ENCODE measurements at places on chromosomes 5 and 9.

DNA sequence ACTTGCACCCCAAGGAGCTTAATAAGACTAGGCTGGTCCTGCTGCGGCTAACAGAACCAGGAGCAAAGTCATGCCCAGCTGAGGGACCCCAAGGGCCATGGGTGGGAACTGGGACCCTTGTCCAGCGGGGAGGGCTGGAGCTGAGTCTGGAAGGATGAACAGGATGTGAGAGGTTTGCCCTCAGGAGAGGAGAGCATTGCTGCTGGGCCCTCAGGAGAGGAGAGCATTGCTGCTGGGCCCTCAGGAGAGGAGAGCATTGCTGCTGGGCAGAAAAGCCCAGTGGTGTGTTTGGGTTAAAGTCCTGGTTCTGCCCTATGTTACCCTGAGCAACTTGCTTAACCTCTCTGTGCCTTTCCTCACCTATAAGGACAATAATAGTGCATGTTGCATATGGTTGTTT is 125.8 kb downstream of the MACROH2A1 start:
- no peak for DNase-seq

DNA sequence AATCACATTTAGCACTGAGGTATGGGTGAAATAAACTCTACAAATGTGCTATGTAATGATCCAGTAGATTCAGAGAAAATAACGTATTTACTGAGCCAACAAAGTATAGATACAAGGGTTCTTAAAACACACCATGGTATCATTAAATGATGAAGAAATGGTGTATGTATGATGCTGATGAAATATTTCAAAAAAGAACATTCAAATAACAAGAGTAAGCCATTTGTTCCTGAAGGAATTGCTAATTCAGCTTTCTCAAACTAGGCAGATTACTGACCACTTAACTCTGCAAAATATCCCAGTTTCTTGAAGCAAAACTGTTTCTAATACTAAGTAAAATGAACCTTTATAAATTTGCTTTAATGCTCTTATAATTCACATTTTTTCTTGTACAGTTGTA is 97.6 kb upstream of the IFNE start:
- DNase-seq, result no peak

DNA sequence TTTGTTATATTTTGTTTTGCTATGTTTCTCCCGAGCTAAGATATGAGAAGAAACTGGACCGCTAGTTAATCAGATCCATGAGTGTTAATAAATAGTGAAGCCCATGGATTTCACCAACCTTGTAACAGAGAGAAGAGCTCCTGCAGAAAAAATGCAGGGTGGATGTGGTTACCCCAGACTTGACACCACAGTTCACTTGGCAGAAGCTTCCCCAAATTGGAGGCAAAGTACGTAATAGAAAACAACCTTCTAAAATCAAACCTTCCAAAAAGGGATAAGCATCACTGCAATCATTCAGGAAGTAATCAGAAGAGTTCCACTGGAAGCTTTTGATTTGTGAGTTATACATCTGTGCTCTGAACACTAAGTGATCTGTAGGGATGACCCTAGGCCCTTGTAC is 267.5 kb downstream of the ACTL7B start:
- DNase-seq, result no peak

GRCh38 chr5:137901011-137901817 is 12.0 kb downstream of the PKD2L2 start:
- no peak for DNase-seq

- DNase-seq, result no peak
These were observed 30.8 kb downstream of the RASGRF2 start for GRCh38 chr5:80990971-80991370.

DNA sequence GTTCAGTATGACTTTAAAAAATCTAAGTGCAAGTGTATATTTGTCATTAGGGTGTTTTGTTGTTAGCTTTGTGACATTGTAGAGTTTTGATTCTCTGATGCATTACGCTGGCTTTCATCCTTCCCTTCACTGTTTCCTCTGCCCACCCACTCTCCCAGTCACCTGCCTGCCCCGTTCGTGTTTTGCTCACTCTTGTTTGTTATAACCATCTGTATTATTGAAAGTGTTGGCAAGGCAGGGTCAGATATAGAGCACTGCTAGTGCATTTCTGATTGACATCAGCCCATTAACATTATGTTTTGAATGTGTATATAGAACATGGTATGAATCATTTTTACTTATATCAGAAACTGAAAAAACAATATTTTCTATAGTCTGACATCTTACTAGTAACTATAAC is 27.3 kb downstream of the SCGB3A1 start:
- DNase-seq, result no peak

DNA sequence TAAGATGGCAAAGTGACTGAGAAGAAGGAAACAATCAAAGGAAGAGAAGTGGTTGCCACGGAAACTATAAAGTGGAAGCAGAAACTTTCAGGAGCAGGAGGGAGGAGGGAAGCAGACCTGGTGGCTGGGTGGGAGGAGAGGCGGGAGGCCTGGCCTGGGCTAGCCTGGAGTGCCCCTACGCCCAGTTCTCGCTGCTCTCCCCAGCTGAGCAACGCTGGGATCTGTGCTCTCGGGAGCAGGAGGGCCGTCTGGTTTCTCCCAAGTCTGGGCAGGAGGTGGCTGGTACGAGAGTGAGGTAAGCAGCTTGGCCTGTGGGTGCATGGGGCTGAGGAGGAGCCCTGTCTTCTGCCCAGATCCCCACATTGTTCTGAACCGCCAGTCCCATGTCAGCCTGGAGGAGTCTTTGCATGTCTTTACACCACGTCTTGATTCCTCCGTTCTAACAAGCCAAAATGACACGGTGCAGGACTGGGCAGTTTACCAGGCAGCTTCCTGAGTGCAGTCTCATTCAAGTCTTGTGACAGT is 15.0 kb upstream of the DAB2IP start:
- DNase-seq, result no peak

DNA sequence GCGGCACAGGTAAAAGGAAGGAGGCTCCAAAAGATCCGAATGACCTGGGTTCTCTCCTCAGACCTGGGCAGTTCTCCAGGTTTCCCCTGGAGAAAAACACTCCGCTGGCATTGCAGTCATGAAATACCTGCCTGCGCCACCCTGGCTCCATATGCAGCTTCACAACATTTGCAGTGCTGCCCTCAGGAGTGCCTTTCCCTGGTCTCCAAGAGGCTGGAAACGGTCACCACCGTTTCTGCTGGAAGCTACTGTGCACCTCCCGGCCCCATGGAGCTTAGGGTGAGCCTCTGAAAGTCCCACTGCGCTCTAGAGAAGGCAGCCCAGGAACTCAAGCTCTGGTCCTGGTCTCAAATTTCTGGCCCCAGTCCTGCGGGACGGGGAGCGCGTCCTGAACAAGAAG is 670 bp downstream of the UGT3A1 start:
- DNase-seq, result no peak

GRCh38 chr9:36961561-36962325 is 72.3 kb downstream of the PAX5 start:
- DNase-seq, result no peak

- no peak for DNase-seq
These were observed 286.5 kb downstream of the MLLT3 start for GRCh38 chr9:20335668-20336332.

DNA sequence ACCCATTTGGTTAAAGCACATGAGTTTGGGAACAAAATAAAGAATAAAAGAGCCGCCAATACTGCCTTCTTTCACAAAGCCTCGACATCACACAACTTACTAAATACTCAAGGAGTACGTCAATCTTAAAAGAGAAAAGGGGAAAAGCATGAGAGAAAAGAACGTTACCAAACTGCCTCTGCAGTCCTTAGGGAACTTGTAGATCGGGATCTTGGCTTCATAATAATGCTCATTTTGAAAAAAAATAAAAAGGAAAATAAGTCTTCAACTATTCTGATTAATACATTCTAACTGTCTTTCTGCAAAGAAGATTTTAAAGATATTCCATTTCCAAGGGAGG is 618.4 kb downstream of the PDE4D start:
- DNase-seq, result no peak

GRCh38 chr9:101487443-101487840 is 46.2 kb upstream of the RNF20 start:
- no peak for DNase-seq

GRCh38 chr9:89357331-89358197 is 39.3 kb downstream of the SECISBP2 start:
- no peak for DNase-seq

DNA sequence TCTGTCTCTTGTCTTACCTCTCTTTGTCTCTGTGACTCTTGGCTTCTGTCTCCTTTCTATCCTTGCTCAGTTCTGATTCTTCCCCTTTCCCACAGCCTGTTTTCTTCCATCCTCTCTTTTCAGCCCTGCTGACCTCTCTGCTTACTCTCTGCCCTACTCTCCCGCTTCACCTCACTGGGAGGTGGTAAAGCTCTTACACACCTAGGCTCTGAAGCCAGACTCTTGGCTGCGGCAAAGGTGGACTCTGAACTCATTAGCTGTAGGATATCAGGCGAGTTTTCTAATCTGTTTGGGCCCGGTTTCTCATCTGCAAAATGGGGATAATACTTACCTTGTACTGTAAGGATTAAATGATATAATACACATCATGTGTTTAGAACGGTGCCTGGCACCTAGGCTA is 11.1 kb downstream of the PCDH1 start:
- DNase-seq, result no peak

GRCh38 chr5:88760527-88760926 is 122.5 kb downstream of the MEF2C start:
- DNase-seq, result no peak

- DNase-seq, result no peak
These were observed 24.5 kb upstream of the APC start for GRCh38 chr5:112713206-112713605.

DNA sequence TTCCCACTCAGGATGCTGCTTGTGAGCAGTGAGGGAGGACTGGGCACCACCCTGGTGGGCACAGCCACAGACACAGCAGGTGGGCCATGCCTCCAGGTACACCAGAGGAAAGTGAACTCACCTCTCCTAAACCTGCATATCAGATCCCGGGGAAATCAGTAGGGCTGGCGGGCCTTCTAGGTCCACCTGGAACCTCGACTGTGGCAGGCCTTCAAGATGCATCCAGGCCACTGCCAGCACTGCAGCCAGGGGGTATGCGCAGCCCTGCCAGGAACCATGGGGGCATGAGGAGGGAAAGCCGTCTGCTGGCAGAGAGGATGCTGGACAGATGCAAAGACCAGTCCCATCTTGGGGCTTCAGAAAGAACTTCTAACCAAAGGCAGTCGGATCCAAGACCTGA is 270.6 kb upstream of the IRX4 start:
- no peak for DNase-seq

- no peak for DNase-seq
These were observed 85.6 kb downstream of the PSD2 start for GRCh38 chr5:139881143-139881733.

- DNase-seq, result no peak
These were observed 148.3 kb downstream of the GAPVD1 start for GRCh38 chr9:125409637-125410521.

DNA sequence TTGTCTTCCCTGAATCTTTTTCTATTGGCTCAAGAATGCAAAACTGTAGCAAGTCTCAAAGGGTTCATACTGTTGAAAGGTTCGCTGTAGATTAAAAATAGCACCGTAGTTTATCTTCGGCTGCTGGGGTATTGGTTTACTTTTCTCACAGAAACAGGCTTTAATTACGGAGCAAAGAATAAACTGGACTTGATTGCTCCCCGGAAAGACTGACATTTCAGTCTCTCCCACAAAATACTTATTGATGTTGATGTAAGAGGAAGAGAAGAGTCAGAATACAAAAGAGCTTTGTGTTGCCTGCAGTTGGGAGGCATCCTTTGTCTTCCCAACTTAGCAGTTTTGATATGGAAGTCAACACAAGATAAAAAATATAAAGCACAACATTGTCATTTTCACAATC is 183.9 kb upstream of the DMAC1 start:
- no peak for DNase-seq

GRCh38 chr9:5714501-5715401 is 85.8 kb downstream of the RIC1 start:
- no peak for DNase-seq

DNA sequence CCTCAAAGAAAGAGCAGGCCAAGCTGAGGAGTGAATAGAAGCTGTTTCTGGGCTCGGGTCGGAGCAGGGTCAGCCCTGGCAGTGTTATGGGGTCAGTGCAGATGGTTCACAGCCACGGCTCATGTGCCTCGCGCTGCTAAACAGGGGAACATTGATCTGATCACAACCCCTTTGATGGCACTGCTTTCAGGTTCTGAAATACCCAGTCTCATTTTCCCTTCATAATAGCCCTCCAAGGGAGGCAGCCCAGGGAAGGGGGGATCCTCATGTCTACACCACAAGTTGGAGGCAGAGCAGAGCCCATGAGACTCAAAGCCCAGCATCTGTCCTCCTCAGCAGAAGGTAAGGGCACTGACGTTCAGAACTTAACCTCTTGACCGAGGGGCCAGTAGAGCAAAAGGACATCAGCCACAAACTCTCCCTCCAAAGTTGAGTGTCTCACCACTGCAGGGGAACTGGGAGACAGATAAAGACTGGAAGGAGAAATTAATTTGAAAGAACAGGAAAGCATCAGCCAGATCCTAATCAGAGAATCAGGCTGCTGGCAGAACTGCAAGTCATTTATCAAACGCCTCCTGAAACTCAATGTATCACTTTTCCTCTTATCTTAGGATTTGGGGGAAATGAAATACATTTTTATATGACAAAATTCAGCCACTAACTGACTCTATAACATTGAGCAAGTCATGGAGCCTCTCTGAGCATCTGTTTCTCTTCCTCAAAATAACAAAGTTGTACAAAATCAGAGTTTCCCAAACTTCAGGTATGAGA is 110.6 kb downstream of the SH3TC2 start:
- DNase-seq, result no peak

DNA sequence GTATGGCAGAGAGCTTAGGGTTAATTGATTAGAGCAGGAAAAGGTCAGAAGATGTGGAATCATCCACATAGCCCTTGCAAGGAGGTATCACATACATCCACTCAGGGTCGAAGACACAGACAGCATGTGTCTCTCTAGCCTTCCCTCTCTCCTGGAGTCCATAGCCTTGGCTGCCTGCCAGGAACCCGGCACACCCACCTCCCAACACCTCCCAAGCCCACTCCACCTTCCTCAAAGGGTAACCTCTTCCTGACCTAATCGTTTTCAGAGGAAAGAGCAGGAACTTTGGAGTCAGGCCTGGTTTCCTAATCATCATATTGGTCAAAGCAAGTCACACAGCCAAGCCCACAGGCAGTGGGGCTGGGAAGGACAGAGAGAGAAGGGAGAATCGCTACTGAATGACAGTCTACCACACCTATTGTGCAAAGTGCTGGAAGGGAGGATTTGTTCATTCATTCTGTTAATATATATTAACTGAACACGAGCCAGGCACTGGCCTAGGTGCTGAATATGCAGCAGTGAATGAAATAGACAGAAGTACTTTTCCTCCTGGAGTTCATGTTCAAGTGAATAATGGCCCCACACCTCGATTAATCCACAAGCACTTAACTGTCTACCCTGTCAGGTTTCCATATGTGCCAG is 107.8 kb downstream of the KCNIP1 start:
- DNase-seq, result no peak

DNA sequence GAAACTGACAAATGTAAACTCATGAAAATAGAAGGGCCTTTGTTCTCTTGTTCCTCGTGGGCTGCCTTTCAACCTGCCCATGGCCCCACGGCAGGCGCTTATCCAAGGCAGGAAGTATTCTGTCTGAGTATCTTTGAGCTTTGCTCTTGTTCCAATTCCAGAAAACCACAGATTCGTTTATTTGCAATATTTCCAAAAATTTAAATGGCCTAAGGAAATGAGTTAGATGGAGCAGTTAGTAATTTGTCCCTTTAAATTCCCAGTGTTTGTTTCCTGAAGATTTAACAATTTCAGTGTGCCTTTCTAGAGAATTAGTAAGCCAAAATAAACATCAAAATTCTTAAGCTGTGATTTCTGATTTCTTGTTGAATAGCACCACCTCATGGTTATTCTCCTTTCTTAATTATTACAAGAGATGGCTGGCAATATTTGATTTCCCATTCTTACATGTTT is 299.4 kb upstream of the RASA1 start:
- DNase-seq, result no peak

GRCh38 chr5:142320851-142321560 is 3.8 kb downstream of the SPRY4 start:
- no peak for DNase-seq
